NCI-H1694 (cell line): ENCODE measurements at places on chromosomes 5 and 9.

GRCh38 chr9:127098916-127099553, 23.4 kb downstream of the ANGPTL2 start:
- DNase-seq: no peak

- DNase-seq: no peak
These were observed 90.1 kb downstream of the THBS4 start for GRCh38 chr5:80125022-80125961.

DNA sequence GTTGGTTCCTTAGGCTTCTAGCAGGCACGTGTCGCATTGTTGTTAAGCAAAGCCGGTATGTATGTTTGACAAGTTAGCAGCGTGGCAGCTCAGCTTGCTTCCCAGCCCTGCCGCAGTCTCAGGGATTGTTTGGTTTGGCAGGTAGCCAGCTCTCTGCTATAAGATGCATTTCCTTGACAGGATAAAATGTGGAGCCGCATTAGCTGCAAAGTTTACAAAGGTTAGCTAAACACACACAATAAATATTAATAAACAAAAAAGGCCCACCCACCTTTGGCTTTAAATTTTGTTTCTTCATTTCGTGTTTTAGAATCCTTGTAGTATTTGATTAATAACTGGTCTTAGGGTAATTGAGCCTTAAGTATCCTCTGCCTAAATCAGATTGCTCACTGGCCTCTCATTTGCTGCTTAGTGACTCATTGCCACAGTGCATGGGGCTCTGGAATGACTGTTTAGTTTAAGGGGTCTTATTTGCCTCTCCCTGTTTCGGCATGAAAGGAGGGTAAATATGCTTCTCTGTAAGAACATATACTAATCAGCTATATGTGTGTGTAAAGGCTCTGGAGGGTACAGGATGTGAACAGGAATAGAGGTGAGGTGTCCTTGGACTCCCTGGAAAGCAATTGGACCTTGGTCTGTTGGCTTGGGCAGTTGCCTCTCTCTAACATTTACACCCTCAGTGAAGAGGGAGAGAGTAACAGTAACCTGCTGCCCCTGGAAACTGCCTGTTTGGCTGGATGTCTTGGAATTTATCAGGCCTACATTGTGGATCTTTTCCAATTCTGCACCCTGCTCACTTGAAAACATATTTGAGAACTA, 122.0 kb downstream of the GDNF start:
- DNase-seq: no peak

- peak; percentile 44 for DNase-seq
These were observed 25.6 kb downstream of the CEP78 start for GRCh38 chr9:78261403-78262001.

- DNase-seq: no peak
These were observed 25.2 kb downstream of the RALGPS1 start for GRCh38 chr9:126939821-126940221.

- DNase-seq: no peak
These were observed 81.1 kb downstream of the VAV2 start for GRCh38 chr9:133910855-133911514.

- DNase-seq: no peak
These were observed 7.0 kb downstream of the DOLK start for GRCh38 chr9:128940271-128940921.
